ENCODE measurements at places on chromosomes 4 and X. TPM values are rescaled to one million over a fixed set of nuclear protein-coding genes. Genes with fewer than 3 reads are reported as not detected.

MAGEA2 gene
- not detected for total RNA-seq

CCKAR gene
- not detected for total RNA-seq

IRAK1 gene
- total RNA-seq = 144 TPM

GLRA2 gene
- not detected for total RNA-seq

RPGR gene
- total RNA-seq = 11.3 TPM
